Thoracic aorta (tissue), 2 donors: ENCODE measurements at places on chromosomes 2 and 18.

- no peak for DNase-seq
- H3K36me3 ChIP-seq = no peaks in the 10 kb centered on the region
- no peaks in the 10 kb centered on the region for H3K27me3 ChIP-seq
- H3K4me1 ChIP-seq = no peaks in the 10 kb centered on the region
Measured at GRCh38 chr18:55983433-55983832, 395.4 kb upstream of the TCF4 start.

GRCh38 chr18:58359620-58360019 lies 269.3 kb downstream of the ALPK2 start:
- H3K4me3 ChIP-seq = no peak overlapping the region
- DNase-seq = no peak

DNA sequence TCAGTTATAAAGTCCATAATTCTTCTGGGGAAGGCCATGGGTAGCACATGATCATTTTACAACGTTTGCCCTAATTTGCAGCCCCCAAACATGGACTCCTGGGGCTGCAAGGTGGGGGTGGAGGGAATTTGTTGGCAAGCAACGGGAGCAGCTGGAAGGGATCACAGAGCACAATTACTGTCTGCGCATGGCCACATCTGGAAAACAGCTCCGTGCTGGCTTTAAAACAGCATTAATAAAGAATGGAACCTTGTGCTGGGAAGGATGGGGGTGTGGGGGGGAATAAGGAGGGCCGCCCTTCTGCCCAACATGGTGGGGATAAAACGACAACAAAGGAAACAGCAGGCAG lies 60.9 kb upstream of the SLC14A2 start:
- H3K36me3 ChIP-seq = no peaks in the 10 kb centered on the region
- no peaks in the 10 kb centered on the region for H3K4me1 ChIP-seq
- no peaks in the 10 kb centered on the region for H3K27me3 ChIP-seq

GRCh38 chr18:10143596-10143995 lies 229.8 kb downstream of the VAPA start:
- H3K27ac ChIP-seq = no peak overlapping the region
- DNase-seq = no peak
- no peak overlapping the region for H3K4me3 ChIP-seq

DNA sequence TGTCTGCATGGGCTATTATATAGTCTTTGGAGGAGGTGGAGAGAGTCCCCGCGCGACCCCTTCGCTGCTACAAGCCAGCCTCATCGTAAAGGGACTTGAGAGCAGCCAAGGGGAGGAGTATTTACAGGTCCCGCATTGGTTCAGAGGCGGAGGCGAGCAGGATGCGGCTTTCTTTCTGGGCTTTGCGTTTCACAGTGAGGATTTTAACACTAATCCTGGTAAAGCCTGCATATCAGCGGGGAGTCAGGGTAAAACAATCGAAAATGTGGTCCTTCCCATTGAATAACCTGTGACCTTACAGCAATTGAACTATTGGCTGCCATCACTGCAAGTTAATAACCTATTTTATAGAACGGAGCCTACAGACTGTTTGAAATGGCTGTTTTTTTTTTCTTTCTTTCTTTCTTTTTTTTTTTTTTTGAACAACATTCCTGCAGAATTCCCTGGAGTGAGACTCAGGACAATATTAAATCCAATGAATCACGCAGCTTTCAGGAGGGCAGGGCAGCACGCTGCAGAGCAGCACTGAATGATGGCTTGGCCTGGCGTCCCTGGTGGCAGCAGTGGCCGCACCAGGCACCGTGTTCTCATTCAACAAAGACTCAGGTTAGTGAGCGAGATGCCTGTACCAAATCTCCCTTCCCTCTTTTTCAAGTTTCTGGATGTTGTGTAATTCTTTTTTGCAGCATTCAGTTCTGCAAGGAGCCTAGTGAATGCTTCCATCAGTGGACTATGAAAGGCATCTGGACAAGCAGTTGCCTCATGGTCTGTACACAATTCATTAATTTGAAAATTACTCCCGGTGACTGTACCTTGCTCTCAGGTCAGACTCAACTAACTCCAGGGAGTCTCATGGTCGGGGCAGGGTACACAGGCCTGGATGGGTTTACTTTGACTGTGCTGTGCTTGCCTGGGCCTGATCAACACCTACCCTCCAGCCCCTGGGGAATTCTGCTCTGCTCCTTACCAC lies 19.8 kb downstream of the SMIM21 start:
- peaks cover 8% of the 10 kb centered on the region for H3K4me1 ChIP-seq
- no peaks in the 10 kb centered on the region for H3K36me3 ChIP-seq
- no peak for DNase-seq
- H3K27ac ChIP-seq = no peak overlapping the region
- H3K4me3 ChIP-seq = peak overlapping the region; percentile 21

DNA sequence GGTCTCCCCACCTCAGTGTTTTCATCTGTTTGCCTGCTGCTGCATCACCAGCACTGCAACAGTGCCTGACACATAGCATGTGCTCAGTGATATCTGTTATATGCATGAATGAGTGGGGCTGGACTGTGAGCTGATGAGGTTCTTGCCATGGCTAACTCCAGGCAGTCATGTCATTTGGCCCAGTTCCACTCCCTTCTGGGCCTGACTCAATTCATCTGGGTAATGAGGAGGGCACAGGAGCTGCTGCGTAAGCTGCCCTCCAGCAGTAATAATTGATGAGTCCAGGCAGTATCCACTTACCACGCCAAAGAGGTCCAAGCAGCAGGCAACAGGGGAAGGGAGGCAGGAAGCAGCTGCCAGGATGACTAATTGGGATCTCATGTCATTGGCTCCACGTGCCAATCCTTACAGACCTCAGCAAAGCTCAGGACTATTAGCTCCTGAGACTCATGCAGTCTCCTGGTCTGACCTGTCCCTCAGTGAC lies 34.1 kb upstream of the MAT2A start:
- H3K4me3 ChIP-seq = no peak overlapping the region
- H3K27ac ChIP-seq = peak overlapping the region; percentile 49
- DNase-seq = peak; percentile 59
- H3K4me1 ChIP-seq = peaks cover 10% of the 10 kb centered on the region
- H3K27me3 ChIP-seq = no peaks in the 10 kb centered on the region
- no peaks in the 10 kb centered on the region for H3K36me3 ChIP-seq

- no peaks in the 10 kb centered on the region for H3K27me3 ChIP-seq
- H3K27ac ChIP-seq = no peak overlapping the region
- H3K4me1 ChIP-seq = no peaks in the 10 kb centered on the region
- DNase-seq = no peak
- H3K4me3 ChIP-seq = no peak overlapping the region
Measured at GRCh38 chr2:147327613-147328012, 517.2 kb upstream of the ACVR2A start.

- no peak overlapping the region for H3K4me3 ChIP-seq
- no peak for DNase-seq
- no peaks in the 10 kb centered on the region for H3K4me1 ChIP-seq
- H3K27ac ChIP-seq = no peak overlapping the region
- H3K36me3 ChIP-seq = no peaks in the 10 kb centered on the region
Measured at GRCh38 chr18:71011389-71011788, 722.5 kb downstream of the SOCS6 start.

DNA sequence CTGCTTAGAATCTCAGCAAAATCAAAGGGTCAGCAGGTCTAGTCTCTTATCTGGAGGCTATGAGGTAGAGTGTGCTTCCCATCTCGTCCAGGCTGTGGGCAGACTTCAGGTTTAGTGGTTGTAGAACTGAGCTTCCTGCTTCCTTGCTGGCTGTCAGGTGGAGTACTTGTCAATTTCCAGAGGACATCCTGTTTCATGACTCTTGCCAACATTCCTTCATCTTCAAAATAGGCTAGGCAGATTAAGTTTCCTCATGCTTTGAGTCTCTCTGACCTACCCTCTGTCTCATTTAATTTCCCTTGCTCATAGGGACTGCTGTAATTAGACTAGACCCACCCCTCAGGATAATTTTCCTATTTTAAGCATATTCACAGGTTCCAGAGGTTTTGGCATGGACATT lies 562.6 kb downstream of the SPAG16 start:
- no peaks in the 10 kb centered on the region for H3K27me3 ChIP-seq
- no peak overlapping the region for H3K27ac ChIP-seq
- no peak overlapping the region for H3K4me3 ChIP-seq
- no peaks in the 10 kb centered on the region for H3K36me3 ChIP-seq

GRCh38 chr2:1910592-1911246 lies 166.4 kb upstream of the PXDN start:
- no peak overlapping the region for H3K27ac ChIP-seq
- no peaks in the 10 kb centered on the region for H3K36me3 ChIP-seq
- no peaks in the 10 kb centered on the region for H3K4me1 ChIP-seq
- DNase-seq = no peak
- H3K4me3 ChIP-seq = no peak overlapping the region
- H3K27me3 ChIP-seq = no peaks in the 10 kb centered on the region
